HT-29 (cell line): ENCODE measurements at places on chromosomes 3 and 15.

- no peak for DNase-seq
Observed at GRCh38 chr15:31392761-31393401, 66.2 kb downstream of the KLF13 start.

GRCh38 chr15:68310178-68310803 lies 32.7 kb downstream of the FEM1B start:
- DNase-seq: no peak

DNA sequence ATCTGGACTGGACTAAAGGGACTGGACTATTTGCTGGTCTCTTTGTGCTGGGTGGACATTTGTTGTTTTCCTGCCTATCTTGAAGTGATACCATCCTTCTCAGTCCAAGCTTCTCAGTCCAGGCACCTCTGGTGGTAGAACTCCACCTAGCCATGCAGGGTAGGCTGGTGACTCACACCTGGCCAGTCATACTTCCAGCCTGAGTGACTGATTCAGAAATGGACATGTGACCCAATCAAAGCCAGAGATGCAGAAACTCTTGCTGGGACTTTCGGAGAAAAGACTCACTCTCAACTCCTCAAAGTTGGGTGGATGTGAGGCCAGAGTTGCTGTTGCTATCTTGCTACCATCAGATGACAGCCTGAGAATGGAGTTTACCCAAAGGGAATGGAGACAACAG lies 5.6 kb upstream of the ASB14 start:
- DNase-seq: peak; percentile 37

DNA sequence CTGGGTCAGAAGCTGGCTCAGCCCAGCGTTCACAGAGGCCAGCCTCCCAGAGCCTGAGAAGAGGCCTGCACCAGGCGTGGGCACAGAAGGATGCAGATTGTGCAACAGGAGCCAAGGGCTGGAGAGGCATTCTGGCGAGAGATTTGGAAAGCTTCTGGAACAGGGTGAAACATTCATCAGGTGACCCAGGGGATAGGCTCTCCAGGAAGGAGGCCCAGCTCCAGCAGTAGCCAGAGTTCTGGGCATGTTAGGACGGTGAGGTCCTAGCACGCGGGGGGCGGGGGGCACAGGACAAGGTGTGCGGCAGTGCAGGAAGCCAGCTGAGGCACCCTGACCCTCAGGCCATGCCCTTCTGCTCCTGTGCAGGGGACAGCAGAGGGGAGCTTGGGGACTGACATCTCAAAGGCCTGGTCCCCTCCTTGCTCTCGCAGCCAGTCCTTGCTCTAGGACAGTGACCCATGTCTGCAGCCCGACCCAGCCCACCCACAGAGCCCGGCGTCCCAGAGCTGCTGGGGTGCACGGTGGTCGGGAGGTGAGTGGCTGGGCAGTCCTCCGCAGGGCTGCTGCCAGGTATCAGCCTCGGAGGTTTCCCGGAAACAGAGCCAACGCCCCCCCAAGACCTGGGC lies 111.7 kb upstream of the KLF13 start:
- no peak for DNase-seq

DNA sequence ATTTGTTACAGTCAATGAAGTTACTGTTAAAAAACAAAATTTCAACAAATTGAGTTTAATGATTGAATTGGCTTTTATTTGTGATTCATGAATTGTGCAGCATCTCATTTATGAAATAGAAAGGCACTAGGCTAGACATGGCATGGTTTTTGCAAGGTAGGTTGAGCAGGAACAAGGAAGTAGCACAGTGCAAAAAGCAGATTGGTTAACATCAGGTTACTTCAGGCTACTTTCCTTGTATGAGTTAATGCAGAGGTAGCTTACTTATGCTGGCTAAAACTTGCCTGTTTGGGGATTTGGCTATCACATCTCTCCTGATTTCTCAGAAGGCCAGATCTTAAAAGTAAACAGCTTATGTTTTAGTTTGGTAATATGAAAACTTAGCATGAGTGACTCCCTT lies 23.0 kb upstream of the SV2B start:
- no peak for DNase-seq

GRCh38 chr3:134364936-134365765 lies 9.1 kb downstream of the AMOTL2 start:
- DNase-seq: no peak

GRCh38 chr3:148790851-148791735 lies 36.5 kb upstream of the CPB1 start:
- DNase-seq: no peak

- no peak for DNase-seq
Observed at GRCh38 chr3:111741181-111741580, 117.9 kb upstream of the PHLDB2 start.

DNA sequence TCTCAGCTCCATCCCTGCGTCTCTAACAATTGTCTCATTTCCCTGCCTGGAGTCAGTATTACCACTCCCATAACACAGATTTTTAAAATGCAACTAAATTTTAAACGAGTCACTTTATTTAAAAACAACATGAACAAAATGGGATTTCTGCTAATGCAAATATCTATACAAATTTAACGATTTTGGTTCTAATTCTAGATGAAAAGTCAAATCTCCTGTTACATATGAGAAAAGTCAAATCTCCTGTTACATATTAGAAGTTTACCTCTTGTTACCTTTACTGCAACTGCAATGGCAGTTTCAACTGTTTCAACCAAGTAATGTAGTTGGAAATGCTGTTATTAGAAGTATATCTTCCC lies 578 bp upstream of the RPL39L start:
- no peak for DNase-seq

GRCh38 chr3:134769287-134769868 lies 25.7 kb upstream of the EPHB1 start:
- DNase-seq: no peak

DNA sequence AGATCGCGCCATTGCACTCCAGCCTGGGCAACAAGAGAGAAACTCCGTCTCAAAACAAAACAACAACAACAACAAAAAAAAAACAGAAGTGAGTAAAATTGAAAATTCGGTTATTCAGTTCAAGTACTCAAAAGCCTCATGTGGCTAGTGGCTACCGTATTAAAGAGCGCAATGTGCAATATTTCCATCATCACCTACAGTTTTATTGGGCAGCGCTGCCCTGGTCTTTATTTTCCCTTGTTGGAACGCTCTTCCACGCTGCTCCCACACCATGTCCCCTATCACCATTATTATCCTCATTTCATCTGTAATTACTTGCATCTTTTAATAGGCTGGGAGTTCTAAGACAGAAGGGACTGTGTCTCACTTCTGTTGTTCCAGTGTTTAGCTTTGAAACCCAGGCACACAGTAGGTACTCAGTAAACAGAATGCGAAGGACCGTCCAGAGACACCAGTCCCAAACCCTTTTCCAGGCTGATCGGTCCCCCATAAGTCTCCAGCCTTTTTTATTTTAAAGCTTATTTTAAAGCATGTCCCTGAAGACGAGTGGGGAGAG lies 423 bp upstream of the HACD3 start:
- DNase-seq: no peak

DNA sequence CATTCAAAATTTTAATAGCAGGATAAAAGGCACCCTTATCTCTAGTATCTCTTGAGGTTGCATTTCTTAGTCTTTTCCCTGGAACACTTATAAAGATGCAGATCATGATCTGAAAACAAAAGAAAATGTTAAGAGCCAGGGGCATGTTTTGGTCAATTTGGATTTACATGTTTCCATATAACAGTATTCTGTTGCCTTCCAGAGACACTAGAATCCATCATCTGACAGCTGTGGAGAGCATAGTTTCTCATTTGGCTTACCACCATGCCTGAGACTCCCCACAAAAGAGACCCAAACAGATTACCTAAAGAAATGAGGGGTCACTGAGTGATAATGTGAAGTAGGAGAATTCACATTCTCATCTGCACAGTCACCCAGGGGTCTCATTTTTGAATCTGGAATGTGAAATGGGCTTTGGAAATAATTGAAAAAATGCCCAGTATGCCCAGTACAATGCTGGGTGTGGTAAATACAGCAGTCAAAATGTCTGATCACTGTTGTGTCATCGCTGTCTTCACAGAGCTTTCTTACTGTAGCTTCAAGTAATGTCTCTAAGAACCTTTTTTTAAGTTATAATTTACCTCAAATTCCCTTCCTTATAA lies 79.9 kb upstream of the ZBTB20 start:
- DNase-seq: no peak

DNA sequence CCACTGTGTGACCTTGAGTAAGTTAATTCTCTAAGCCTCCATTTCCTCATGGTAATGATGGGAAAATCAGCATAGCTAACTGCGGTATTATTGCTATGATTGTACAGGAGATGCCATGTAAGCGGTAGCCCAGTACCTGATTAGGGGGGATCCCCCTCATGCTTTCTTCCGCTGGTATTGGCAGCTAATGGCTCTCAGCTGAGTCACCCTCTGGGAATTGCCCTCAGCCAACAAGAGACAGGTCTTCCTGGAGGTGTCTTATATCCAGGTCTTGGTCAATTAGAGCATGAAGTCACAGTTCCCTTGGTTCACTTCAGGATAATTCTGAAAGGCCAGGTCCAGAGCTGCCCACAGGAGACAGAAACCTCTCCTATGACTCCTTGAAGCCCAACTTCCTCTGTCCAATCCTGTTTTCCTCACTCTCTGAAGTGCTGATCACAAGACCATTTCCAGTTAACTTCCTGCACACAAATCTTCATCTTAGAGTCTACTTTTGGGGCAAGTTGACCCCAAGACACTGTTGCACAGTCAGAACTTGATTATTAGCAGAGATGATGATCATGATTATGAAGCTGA lies 724.7 kb upstream of the ZNF385D start:
- no peak for DNase-seq

- no peak for DNase-seq
Observed at GRCh38 chr15:100735129-100736053, 133.0 kb downstream of the ASB7 start.

GRCh38 chr3:185549651-185550111 lies 2.7 kb downstream of the LIPH start:
- DNase-seq: peak; percentile 14
